ENCODE measurements at places on chromosomes 5 and 9. TPM values are rescaled to one million over a fixed set of nuclear protein-coding genes. Genes with fewer than 3 reads are reported as not detected.

Gene CDH18
- 0.22 TPM for total RNA-seq

- no peaks in the 10 kb centered on the region for H3K36me3 ChIP-seq
- peaks cover 9% of the 10 kb centered on the region for H3K4me1 ChIP-seq
- DNase-seq = peak; percentile 83
These were observed 84.5 kb downstream of the ACER2 start for GRCh38 chr9:19493174-19493811.

- no peak for DNase-seq
- no peaks in the 10 kb centered on the region for H3K4me1 ChIP-seq
- H3K36me3 ChIP-seq = no peaks in the 10 kb centered on the region
- no peak overlapping the region for H3K4me3 ChIP-seq
- H3K27ac ChIP-seq = no peak overlapping the region
These were observed 1850.9 kb upstream of the NUDT12 start for GRCh38 chr5:105413406-105413990.

GRCh38 chr9:10387282-10387681 lies 225.5 kb downstream of the PTPRD start:
- no peak overlapping the region for H3K4me3 ChIP-seq
- no peaks in the 10 kb centered on the region for H3K27me3 ChIP-seq
- H3K36me3 ChIP-seq = no peaks in the 10 kb centered on the region
- no peak for DNase-seq

DNA sequence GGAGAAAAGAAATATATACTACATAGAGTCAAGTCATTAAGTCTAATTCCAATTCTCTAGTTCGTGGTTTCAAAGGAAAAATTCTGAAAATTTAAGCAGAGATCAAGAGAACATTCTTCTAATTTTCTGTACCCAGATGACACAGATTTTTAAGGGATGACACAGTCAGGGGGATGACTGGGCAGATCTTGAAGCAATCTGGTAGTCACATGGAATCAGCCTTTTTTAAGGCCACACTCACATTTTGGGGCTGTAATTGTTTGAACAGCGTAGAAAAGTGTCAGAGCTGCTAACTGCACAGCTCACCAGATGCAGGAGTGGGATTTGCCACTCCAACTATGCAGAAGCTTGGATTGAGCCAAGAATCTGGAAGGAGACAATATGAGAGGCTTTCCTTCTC lies 20.4 kb downstream of the PDE4D start:
- H3K36me3 ChIP-seq = no peaks in the 10 kb centered on the region
- H3K27ac ChIP-seq = peak overlapping the region; percentile 53
- no peaks in the 10 kb centered on the region for H3K27me3 ChIP-seq
- peaks cover 12% of the 10 kb centered on the region for H3K4me1 ChIP-seq
- DNase-seq = peak; percentile 75

GRCh38 chr9:6484210-6484609 lies 71.2 kb downstream of the UHRF2 start:
- H3K27me3 ChIP-seq = no peaks in the 10 kb centered on the region
- H3K27ac ChIP-seq = no peak overlapping the region
- H3K4me1 ChIP-seq = no peaks in the 10 kb centered on the region
- no peak for DNase-seq

Gene TTC16
- not detected for total RNA-seq

DNA sequence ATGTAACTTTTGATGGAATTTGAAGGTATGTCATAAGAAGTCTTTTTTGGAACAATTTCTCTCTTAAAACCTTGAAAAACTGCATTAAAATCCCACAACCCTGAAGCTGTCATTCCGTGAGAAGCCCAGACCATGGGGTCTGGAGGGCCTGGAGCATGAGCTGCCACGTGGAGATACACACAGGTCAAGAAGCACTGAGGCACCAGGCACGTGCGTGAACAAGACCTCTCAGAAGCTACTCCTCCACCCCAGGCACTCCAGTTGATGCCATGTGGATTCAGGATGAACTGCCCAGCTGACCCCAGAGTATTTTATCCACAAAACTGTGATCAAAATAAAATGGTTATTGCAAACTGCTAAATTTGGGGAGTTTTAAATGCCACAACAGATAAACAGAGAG lies 227.5 kb upstream of the BRINP1 start:
- no peak overlapping the region for H3K27ac ChIP-seq
- no peaks in the 10 kb centered on the region for H3K4me1 ChIP-seq
- no peak for DNase-seq
- no peak overlapping the region for H3K4me3 ChIP-seq
- H3K36me3 ChIP-seq = no peaks in the 10 kb centered on the region

DNA sequence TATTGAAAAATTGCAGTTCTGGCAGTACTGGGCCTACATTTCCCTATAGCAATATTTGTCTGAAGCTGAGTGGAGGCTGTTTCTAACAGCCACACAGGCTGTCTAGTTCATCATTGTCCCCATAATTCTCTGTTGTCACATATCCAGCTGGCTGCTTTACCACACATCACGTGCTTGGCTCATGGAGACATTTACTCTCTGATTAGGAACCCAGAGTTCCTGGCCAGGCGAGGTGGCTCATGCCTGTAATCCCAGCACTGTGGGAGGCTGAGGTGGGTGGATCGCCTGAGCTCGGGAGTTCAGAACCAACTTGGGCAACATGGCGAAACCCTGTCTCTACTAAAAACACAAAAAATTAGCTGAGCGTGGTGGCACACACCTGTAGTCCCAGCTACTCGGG lies 81.4 kb downstream of the PGM5 start:
- no peak for DNase-seq
- no peak overlapping the region for H3K4me3 ChIP-seq
- no peaks in the 10 kb centered on the region for H3K27me3 ChIP-seq
- no peaks in the 10 kb centered on the region for H3K4me1 ChIP-seq
- H3K36me3 ChIP-seq = no peaks in the 10 kb centered on the region
- H3K27ac ChIP-seq = no peak overlapping the region

Gene PCDH12
- total RNA-seq = 0.13 TPM

Gene PRUNE2
- total RNA-seq = 6.8 TPM

DNA sequence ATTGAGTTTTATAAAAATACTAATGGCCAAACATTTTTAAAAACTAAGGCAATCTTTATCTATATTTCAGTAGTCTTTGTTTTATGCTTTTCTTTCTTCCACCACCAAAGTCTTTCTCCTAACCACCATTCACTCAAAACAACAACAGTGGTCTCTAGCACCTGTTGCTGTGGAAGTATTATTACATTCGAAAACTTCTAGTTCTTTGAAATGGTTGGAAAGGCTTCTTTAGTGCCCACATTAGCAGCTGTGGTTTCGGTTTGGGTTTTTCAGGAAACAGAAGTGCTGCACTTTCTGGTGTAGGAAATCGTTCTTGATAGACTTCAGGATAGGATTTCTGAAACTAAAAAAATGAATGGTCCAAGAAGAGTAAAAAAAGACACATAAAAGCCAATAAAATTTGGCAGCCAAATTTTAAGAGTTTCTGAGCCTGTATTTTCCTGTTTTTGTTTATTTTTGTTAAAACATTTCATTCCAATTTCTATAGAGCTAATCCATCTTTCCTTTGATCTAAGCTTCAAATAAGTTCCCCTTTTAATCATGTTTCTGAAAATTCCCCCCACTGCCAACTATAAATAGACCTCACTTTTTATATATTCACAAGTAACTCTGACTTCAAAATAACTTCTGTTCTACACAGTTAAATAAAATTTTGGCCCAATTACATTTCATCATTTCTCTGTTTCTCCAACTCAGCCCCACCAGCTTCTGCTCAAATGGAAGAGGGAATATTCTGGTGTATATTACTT lies 102.2 kb downstream of the DEPDC1B start:
- H3K4me1 ChIP-seq = no peaks in the 10 kb centered on the region
- no peak for DNase-seq
- H3K36me3 ChIP-seq = no peaks in the 10 kb centered on the region
- no peaks in the 10 kb centered on the region for H3K27me3 ChIP-seq
- H3K4me3 ChIP-seq = no peak overlapping the region

- DNase-seq = no peak
- H3K36me3 ChIP-seq = no peaks in the 10 kb centered on the region
- H3K4me3 ChIP-seq = no peak overlapping the region
- H3K27me3 ChIP-seq = no peaks in the 10 kb centered on the region
These were observed 27.1 kb downstream of the HTR1A start for GRCh38 chr5:63935103-63935502.

Gene RNF183
- not detected for total RNA-seq

Gene GMCL2
- total RNA-seq = not detected

Gene TNIP1
- 88.8 TPM for total RNA-seq

Gene C9orf50
- not detected for total RNA-seq

DNA sequence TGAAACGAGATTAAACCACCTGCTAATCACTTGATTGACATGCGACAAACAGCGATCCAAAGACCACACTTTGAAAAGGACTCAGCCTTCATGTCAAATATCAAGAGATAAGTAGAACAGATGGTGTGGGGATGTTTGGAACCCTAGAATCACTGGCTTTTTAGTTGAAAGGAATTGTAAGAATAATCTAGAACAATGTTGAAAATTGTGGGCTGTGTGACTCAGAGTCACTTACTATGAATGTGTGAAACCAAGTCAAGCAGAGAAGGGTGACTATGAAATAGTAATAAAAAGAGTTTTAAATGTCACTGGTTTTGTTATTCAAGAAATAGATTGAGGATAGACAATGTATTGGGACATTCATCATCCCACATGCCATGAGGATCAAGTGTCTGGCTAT lies 14.1 kb upstream of the C1QTNF3 start:
- no peaks in the 10 kb centered on the region for H3K36me3 ChIP-seq
- H3K4me3 ChIP-seq = no peak overlapping the region
- no peaks in the 10 kb centered on the region for H3K27me3 ChIP-seq

GRCh38 chr9:124595743-124596142 lies 88.5 kb upstream of the NR5A1 start:
- no peak overlapping the region for H3K4me3 ChIP-seq
- peaks cover 12% of the 10 kb centered on the region for H3K4me1 ChIP-seq
- DNase-seq = no peak
- H3K27ac ChIP-seq = no peak overlapping the region

- DNase-seq = no peak
- H3K27me3 ChIP-seq = no peaks in the 10 kb centered on the region
- peaks cover 52% of the 10 kb centered on the region for H3K4me1 ChIP-seq
- no peak overlapping the region for H3K4me3 ChIP-seq
- 0 out of 2 replicates have a peak, but pooled peaks cover 16% of the 10 kb centered on the region for H3K36me3 ChIP-seq
- H3K27ac ChIP-seq = no peak overlapping the region
These were observed 40.7 kb downstream of the WDR36 start for GRCh38 chr5:111132731-111133435.

- peaks cover 38% of the 10 kb centered on the region for H3K4me1 ChIP-seq
- no peak overlapping the region for H3K27ac ChIP-seq
- no peaks in the 10 kb centered on the region for H3K36me3 ChIP-seq
- DNase-seq = peak; percentile 89
- no peak overlapping the region for H3K4me3 ChIP-seq
These were observed 374.8 kb downstream of the NFIB start for GRCh38 chr9:13939134-13939533.

- H3K27ac ChIP-seq = no peak overlapping the region
- no peaks in the 10 kb centered on the region for H3K4me1 ChIP-seq
- peak; percentile 46 for DNase-seq
- H3K27me3 ChIP-seq = no peaks in the 10 kb centered on the region
- no peaks in the 10 kb centered on the region for H3K36me3 ChIP-seq
These were observed 291.6 kb upstream of the C9orf72 start for GRCh38 chr9:27864644-27865438.
